ENCODE measurements at places on chromosomes 6 and 20.

- no peaks in the 10 kb centered on the region for H3K4me1 ChIP-seq
- H3K36me3 ChIP-seq: peaks cover 17% of the 10 kb centered on the region
- no peak overlapping the region for H3K27ac ChIP-seq
Measured at GRCh38 chr6:69719602-69720193, 77.1 kb downstream of the LMBRD1 start.

GRCh38 chr6:65399355-65400084, 307.5 kb downstream of the EYS start:
- H3K36me3 ChIP-seq: no peaks in the 10 kb centered on the region
- no peaks in the 10 kb centered on the region for H3K27me3 ChIP-seq
- no peak for DNase-seq
- H3K27ac ChIP-seq: no peak overlapping the region
- H3K4me3 ChIP-seq: no peak overlapping the region
- H3K4me1 ChIP-seq: no peaks in the 10 kb centered on the region

DNA sequence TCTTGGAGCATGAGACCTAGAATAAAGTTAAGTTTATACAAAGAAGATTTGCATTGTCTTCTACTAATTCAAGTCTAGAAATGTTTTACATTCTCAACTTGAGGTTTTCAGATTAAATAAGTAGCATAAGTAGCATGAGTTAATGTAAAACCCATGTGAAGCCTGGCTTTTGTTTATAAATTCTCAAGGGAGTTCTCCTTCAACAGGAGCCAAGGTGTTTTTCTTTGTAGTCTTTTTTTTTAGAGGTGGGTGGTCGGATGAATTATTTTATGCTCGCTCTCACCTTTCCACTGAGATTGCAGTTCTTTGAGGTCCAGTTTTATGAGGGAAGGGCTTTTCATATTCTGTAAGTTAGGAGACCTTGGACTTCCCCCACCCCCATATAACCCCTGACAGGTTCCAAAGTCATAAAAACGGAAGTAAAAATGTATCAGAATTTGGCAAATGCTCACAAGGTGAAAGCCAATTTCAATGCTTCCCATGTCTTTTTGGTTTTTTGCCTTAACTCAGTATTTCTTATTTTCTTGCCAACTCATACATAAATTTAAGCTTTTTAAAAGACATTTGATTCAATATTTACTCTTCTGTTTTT, 244.3 kb upstream of the ASCC3 start:
- no peak overlapping the region for H3K27ac ChIP-seq
- H3K36me3 ChIP-seq: no peaks in the 10 kb centered on the region

DNA sequence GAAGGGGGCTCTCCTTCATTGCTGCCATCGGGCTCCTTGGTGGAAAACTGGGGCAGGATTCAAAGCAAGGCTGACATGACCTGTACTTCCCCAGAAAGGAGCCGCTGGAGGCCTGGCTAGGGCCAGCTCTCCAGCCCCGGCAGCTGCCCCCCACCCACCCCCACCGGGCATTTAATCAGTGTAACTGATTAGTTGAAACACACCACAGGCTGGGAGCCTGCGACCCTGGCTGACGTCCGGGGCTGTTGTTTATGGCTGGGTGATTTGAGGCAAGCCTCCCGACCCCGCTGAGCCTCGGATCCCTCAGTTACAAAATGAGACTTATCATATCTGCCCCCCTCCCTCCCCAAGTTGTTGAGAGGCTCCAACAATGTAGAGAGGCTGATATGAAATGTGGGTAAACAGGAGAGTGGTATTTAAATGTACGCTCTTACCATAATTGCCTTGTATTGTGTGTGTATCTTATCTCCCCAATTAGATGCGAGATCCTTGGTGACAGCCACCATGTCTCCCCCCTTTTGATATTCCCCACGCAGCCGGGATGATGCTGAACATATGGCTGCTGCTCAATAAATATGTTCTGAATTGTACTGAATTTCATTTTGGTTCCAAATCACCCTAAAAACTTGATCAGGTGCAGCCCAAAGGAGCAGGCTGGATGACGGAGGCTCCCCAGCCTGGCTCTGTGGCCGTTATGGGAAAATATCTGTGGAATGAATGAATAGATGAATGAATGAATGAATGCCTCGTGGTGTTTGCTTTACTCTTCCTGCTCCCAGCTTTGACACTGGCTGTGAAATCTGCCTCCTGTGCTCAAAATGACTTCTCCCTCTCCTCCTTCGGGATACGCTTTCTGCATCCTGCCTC, 31.8 kb upstream of the APCDD1L start:
- no peaks in the 10 kb centered on the region for H3K36me3 ChIP-seq
- H3K4me3 ChIP-seq: no peak overlapping the region
- no peaks in the 10 kb centered on the region for H3K4me1 ChIP-seq

- H3K4me3 ChIP-seq: no peak overlapping the region
- no peak for DNase-seq
- H3K27ac ChIP-seq: no peak overlapping the region
- H3K4me1 ChIP-seq: no peaks in the 10 kb centered on the region
- peaks cover 2% of the 10 kb centered on the region for H3K36me3 ChIP-seq
- no peaks in the 10 kb centered on the region for H3K27me3 ChIP-seq
Measured at GRCh38 chr6:35064757-35065440, 76.2 kb downstream of the TCP11 start.

DNA sequence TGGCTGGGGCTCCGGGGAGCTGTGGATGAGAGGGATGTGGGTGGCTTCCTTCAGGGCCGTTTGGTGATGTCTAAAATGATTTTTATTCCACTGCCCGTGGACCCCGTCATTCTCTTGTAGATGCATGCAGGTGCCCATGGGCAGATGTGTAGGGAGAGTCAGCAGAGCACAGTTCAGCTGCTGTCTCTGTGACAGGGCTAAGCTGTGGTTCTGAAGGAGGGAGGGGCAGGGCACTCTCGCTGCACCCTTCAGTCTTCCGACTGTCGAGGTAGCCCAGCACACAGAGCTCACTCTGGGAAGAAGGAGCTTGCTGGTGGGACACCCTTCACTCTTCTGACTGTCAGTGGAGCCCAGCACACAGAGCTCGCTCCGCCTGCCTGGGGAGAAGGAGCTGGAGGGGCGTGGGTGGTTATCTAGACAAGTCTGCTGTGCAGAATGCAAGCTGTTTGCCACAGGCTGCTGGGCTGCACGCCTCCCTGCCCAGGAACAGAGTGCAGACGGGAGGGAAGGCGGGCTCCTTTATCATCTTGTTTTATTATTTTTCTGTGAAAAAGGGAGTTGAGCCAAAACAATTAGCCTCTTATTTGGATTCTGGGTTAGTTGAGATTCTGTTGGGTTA, 28.4 kb upstream of the ADRM1 start:
- no peak overlapping the region for H3K27ac ChIP-seq
- H3K27me3 ChIP-seq: no peaks in the 10 kb centered on the region
- H3K4me1 ChIP-seq: no peaks in the 10 kb centered on the region
- H3K4me3 ChIP-seq: no peak overlapping the region
- H3K36me3 ChIP-seq: peaks cover 36% of the 10 kb centered on the region

DNA sequence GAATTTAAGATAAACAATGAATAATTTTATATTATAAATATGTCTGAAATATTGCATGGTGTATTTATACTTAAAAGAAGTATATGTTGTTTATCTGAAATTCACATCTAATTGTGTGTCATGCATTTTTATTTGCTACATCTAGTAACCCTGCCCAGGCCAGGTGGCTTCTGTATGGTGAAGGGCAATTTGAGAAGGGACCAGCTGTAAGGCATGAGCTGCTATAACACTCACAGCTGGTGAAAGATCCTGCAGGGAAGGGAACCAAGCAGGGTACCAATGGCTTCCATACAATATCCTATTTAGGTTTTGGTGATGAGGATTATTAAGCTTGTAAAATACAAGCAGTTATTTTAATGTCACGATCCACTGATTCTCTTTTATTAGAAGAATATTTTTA, 921.8 kb upstream of the GJE1 start:
- no peak overlapping the region for H3K4me3 ChIP-seq
- no peaks in the 10 kb centered on the region for H3K27me3 ChIP-seq
- H3K36me3 ChIP-seq: no peaks in the 10 kb centered on the region
- H3K4me1 ChIP-seq: no peaks in the 10 kb centered on the region
- H3K27ac ChIP-seq: no peak overlapping the region

GRCh38 chr6:29762781-29763214, 39.6 kb downstream of the HLA-F start:
- no peaks in the 10 kb centered on the region for H3K27me3 ChIP-seq
- no peaks in the 10 kb centered on the region for H3K36me3 ChIP-seq
- no peak overlapping the region for H3K27ac ChIP-seq
- DNase-seq: no peak
- H3K4me3 ChIP-seq: no peak overlapping the region
- no peaks in the 10 kb centered on the region for H3K4me1 ChIP-seq

DNA sequence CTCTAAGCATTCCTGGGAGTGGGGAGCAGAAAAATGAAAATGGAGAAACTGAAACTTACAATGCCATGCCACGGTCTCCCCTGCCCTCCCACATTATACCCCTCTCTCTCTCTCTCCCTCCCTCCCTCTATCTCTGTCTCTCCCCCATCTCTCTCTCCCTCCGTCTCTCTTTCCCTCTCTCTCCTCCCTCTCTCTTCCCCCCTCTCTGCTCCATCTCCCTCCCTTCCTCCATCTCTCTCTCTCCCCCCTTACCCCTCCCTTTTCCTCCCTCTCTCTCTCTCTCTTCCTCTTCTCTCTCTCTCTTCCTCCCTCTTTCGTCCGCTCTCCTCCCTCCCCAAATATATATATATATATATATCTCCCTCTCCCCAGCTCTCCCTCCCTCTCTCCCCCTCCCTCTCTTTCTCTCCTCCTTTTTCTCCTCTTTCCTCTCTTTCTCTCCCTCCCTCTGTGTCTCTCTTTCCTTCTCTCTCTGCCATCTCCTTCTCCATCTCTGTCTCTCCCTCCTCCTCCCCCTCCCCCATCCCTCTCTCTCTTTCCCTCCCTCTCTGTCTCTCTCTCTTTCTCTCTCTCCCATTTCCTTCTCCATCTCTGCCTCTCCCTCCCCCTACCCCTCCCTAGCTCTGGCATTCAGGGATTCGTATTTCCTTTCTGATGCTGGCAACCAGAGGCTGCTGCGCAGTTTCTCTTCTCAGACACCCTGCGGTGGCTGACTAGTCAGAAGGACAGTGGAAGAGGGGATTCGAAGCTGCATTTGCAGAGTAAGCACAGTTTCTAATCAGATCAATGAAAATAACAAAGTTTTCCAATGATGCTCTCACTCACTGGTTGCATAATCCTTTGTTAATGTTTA, 13.9 kb upstream of the VAPB start:
- no peak overlapping the region for H3K27ac ChIP-seq
- H3K4me3 ChIP-seq: no peak overlapping the region
- no peaks in the 10 kb centered on the region for H3K27me3 ChIP-seq
- no peaks in the 10 kb centered on the region for H3K4me1 ChIP-seq

DNA sequence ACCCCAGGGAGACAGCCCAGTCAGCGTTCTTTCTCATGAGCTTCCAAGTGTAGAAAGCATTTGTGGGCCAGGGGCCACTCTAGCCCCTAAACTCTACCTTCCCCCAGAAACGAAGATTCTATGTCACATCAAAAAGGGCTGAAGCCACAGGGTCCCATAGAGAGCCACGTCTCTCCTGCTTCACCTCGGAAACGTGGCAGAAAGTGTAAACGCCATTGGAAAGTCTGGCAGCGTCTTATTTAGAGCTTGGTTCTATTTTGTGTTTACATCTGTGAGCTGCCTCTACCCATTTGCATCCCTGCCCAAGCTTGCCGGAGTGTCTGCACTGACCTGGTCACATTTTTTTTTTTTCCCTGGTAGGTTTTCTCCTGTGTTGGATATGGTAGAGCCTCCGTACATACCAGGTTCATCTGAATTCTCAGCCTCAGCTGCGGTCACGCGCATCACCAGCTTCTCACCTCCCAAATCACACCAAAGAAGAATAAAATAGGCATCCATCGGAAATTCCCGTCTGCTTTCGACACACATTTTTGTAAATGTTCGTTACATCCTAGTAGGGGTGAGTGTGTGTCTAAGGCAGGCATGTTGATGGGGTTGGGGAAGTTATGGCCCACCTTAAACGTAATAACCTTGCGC, 62.6 kb downstream of the NPEPL1 start:
- no peaks in the 10 kb centered on the region for H3K27me3 ChIP-seq
- no peak overlapping the region for H3K27ac ChIP-seq
- H3K4me1 ChIP-seq: no peaks in the 10 kb centered on the region
- H3K36me3 ChIP-seq: no peaks in the 10 kb centered on the region

DNA sequence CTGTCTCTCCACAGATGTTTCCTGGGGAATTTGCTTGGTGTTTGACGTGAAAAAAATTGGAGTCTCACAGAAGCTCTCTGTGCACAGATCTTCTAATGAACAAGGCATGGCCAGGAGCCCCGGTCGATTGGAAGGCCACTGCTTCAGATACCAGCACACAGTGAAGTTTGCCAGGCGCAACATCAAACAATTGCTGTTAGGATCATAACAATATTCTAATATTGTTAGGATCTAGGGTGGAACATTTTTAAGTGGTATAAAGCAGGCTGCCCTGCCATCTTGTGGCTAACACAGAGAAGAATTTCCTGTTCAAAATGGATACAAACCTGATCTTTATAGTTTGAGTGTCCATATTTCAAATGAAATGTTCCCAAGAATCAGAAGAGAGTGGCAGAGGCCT, 64.1 kb downstream of the C6orf118 start:
- no peak overlapping the region for H3K4me3 ChIP-seq
- no peaks in the 10 kb centered on the region for H3K36me3 ChIP-seq
- H3K4me1 ChIP-seq: no peaks in the 10 kb centered on the region
- no peak for DNase-seq
- no peak overlapping the region for H3K27ac ChIP-seq

DNA sequence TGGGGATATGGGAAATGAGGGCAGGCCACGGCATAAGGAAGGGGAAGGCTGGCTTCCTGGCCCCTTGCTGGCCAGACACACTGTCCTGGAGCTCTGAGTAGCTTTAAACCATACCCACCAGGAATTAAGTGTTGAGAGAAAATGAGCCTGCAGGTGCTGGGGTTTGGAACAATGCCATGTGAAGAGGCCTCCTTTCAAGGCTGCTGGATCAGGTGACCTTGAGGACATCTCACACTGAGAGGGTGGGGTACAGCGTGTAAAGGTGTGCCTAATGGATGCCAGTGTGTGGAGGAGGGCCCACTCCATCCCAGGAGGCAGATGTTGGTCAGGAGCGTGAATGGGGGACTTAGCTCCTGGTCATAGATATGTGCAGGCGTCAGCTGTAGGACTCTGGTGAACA, 74.8 kb upstream of the MLN start:
- no peak overlapping the region for H3K4me3 ChIP-seq
- H3K27me3 ChIP-seq: no peaks in the 10 kb centered on the region
- H3K4me1 ChIP-seq: no peaks in the 10 kb centered on the region
- H3K27ac ChIP-seq: no peak overlapping the region
- no peaks in the 10 kb centered on the region for H3K36me3 ChIP-seq

DNA sequence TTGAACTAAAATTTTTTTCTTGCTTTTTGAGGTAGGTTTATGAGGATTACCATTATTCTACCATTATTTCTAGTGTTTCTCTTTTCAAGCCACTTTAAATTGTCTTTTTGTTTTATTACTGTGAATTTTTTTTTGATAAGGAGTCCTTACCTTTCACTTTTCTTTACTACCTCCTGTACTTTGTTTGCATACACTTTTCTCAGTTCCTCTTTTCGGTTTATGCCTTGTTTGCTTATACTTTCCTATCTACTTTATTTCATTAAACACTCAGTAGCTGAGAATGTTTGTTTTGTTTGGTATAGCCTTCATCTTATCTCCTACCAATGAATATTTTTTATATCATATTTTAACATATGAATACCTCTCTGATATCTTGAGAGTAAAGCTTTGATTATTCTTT, 147.9 kb downstream of the TFAP2B start:
- H3K4me1 ChIP-seq: no peaks in the 10 kb centered on the region
- H3K27me3 ChIP-seq: no peaks in the 10 kb centered on the region
- no peak overlapping the region for H3K4me3 ChIP-seq
- DNase-seq: no peak

GRCh38 chr6:81683912-81684311, 68.6 kb downstream of the TENT5A start:
- no peak for DNase-seq
- no peak overlapping the region for H3K27ac ChIP-seq
- no peaks in the 10 kb centered on the region for H3K27me3 ChIP-seq
- no peak overlapping the region for H3K4me3 ChIP-seq
- H3K36me3 ChIP-seq: no peaks in the 10 kb centered on the region
